ENCODE measurements at places on chromosomes 13 and 19.
A peak's percentile ranks its signal among the peaks of the same experiment; 100 is the strongest.

GRCh38 chr13:74574964-74575728 is 440.9 kb upstream of the KLF12 start:
- DNase-seq, result no peak

DNA sequence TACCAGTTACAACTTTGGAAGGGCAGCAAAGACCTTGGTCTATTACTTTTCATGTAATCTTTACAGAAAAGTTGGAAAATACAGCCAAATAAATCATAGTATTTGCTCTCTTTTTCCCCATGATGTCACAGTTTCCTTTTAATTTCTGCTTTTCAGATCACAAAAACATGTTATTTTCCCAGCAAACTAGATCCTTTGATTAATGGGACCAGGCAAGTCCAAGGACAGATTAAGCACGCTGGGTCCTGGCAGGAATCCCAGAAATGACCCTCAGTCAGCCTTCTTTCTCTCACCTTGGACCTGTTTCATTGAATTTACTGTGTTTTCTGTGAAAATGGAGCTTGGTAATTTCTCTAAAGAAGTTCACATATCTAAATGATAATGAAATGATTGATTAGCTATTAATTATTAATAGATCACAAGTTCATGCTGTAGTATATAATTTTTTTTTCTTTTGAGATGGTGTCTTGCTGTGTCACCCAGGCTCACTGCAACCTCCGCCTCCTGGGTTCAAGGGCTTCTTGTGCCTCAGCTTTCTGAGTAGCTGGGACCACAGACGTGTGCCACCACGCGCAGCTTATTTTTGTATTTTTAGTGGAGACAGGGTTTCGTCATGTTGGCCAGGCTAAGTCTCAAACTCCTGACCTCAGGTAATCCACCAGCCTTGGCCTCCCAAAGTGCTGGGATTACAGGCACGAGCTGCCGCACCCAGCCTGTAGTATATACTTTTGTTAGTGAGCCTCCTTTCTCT is 16.0 kb downstream of the SPATA13 start:
- no peak for DNase-seq

DNA sequence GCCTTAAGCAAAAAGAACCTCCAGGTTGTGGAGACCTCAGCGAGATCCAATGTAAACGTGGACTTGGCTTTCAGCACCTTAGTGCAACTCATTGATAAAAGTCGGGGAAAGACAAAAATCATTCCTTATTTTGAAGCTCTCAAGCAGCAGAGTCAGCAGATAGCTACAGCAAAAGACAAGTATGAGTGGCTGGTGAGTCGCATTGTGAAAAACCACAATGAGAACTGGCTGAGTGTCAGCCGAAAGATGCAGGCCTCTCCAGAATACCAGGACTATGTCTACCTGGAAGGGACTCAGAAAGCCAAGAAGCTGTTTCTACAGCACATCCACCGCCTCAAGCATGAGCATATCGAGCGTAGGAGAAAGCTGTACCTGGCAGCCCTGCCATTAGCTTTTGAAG is 58.5 kb downstream of the ARHGAP35 start:
- DNase-seq, result no peak

DNA sequence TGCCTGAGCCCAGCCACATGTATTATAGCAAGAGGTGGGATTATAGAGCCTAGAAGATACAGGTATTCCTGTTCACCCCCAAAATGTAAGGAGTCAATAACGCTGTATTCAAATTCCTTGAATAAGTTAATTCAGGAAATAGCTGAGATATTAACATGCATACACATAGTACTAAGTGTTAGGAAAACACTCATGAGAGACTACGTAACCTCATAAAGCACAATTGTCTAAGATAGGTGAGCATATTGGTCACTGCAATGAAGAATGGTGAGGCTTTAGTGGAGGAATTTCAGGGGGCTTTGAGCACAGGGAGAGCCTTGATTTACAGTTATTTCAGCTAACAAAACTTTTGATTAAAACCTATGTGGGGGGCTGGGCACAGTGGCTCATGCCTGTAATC is 161.6 kb downstream of the LMO7 start:
- DNase-seq, result no peak

GRCh38 chr13:77207943-77208342 is 119.0 kb downstream of the MYCBP2 start:
- peak; percentile 82 for DNase-seq

DNA sequence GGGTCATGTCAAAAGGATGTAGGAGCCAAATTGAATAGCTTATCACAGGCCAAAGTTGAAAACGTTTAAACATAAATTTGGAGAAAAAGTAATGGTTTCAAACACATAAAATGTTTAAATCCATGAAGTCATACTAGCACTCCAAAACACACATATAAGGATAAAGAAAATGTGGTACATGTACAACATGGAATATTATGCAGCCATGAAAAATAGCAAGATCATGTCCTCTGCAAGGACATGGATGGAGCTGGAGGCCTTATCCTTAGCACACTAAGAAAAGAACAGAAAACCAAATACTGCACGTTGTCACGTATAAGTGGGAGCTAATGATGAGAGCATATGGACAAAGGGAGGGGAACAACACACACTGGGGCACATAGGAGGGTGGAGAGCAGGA is 911.7 kb upstream of the PCDH20 start:
- no peak for DNase-seq

GRCh38 chr19:58009666-58010301 is 7.2 kb upstream of the ZNF606 start:
- peak; percentile 86 for DNase-seq

GRCh38 chr13:31310786-31311185 is 111.0 kb downstream of the B3GLCT start:
- DNase-seq, result peak; percentile 65

DNA sequence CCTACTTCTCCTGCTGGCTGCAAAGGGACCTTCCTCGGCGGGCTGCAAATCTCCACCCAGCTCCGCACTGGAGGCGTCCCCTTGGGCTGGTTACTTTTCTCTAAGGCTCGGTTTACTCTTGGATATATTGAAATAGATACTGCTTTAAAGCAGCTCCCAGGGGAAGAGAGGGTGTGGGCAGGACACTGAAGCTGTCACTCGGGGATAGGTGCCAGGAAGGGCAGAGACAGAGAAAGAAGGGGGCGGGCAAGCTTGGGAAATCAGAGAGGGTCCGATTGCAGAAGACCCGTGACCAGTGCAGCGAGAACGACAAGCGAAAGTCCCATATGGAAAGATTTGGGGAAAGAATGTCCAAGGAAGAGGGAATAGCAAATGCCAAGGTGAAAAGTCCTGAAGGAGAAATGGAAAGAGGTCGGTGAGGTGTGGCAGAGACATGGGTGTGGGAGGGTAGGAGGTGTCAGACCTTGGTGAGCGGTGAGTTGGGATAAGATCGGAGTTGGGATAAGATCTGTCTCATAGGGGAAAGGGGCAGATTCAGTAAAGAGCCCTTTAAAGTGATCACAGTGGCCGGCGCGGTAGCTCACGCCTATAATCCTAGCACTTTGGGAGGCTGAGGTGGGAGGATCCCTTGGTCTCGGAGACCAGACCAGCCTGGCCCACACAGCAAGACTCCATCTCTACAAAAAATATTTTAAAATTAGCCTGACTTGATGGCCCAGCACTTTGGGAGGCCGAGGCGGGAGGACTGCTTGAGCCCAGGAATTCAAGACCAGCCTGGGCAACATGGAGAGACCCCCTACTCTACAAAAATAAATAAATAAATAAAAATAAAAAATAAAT is 618 bp downstream of the THSD8 start:
- DNase-seq, result no peak

- DNase-seq, result no peak
These were observed 25.7 kb downstream of the UGGT2 start for GRCh38 chr13:96027496-96027895.

DNA sequence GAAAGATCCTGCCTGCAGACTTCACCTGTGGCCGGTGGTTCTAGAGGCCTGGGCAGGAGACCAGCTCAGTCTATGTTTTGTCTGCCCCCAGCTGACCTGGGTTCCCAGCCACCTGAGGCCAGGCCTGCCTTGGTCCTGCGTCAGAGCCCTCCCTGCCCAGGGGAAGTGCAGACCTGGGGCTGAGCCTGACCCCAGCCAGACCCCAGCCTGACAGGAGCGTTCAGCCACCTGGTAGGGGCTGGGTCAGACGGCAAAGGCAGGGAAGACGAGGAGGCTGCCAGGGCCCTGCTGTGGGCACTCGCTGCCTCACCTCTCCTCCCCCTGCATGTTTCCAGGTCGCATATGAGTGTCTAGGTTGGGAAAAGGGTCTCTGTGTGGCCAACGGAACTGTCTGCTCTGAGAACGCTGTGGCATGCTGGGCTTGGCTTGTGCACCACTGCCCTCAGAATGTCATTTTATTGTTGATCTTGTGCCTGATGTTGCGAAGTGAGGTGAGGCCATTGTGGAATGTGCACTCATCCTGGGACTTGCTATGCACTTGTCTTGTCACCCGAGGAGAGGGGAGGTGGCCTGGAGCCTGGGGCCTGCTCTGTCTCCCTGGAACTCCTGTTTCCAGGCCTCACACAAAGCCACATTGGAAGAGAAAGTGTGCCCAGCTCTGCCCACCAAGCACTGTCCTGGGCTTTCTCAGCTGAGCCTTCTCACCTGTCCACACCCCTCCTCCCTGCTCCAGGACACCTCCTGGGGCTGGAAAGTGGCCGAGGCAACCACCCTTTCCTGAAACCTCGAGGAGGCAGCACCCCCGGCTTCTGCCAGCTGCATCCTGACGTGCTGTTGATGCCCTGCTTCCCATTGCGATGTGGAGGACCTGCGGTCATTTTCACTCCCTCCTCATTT is 15.2 kb upstream of the MCF2L start:
- no peak for DNase-seq

DNA sequence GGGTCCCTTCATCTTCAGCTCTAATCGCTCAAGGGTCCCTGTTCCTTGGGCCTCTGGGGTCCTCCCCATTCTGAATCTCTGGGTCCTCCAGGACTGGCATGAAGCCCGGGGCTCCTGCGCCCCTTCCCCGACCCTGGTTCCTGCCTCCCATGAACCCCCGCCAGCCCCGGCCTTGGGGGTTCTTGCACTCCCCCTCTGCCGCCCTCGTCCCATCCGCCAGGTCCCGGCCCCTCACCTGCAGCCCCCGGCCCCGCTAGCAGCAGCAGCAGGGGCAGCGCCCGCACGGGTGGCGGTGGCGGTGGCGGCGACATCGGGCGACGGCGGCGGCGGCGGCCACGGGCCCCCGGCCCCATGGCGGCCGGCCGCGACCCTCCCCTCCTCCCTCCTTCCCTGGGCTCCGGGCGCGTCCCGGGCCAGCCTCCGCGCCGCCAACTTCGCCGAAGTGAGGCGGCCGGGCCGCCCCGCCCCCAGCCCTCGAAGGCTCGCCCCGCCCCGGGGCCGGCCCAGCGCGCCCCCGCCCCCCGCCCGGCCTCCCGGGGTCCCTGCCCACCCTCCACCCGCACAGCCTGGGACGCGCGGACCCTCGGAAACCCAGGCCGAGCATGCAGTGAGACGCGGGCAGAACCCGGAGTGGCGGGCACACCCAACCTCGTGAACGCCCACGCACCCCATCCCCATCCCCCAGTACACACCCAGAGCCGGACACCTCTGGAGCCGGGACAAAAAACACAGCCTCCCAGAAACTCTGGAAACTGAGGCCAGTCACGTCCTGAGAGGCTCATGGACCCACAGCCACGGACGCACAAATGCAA is at the start of gene NOTCH3:
Gene NOTCH3, minus strand, starts transcription at position 443 of the 812 bp plus-strand sequence. Its CDS starts 90 bp downstream, at position 353.
- DNase-seq, result no peak

- peak; percentile 99 for DNase-seq
These were observed 21.2 kb downstream of the PCID2 start for GRCh38 chr13:113187263-113187669.

DNA sequence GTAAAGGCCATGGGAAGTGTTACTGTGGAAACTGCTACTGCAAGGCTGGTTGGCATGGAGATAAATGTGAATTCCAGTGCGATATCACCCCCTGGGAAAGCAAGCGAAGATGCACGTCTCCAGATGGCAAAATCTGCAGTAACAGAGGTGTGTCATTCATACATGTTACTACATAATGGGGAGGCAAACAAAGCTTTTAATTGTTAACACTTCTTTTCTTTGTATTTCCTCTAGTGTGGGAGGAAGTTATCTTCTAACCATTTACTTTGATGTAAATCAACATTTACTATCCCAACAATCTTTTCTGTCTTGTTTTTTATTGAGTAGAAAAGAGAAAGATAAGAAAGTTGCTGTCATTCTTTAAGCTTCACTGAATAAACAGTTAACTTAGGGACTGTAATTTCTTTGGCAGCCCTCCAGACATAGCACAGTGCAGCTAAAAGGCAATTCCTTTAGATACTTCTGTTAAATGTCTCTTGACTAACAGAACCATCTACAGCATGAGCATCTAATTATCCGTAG is 126.9 kb downstream of the ITGBL1 start:
- DNase-seq, result no peak

DNA sequence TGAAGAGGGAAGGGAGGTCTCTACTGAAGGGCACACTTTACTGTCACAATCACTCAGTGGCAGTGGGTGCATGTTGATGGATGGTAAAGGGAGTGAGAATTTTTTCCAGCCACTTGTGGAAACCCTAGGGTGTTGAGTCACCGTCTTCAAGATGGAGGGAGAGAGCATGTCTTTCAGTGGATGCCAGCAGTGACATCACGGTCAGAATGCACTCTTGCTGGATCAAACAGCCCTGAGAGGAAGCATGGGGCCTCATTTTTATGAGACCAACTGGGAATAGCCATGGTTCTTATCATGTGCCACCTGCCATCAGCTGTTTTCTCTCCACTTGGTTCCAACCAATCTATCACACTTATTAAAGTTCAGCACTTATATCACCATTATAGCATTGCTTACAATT is 182.5 kb downstream of the KCNRG start:
- DNase-seq, result no peak

- DNase-seq, result no peak
These were observed 306.5 kb downstream of the KCTD12 start for GRCh38 chr13:76579701-76580100.

GRCh38 chr13:71775966-71776365 is 91.0 kb downstream of the DACH1 start:
- no peak for DNase-seq

DNA sequence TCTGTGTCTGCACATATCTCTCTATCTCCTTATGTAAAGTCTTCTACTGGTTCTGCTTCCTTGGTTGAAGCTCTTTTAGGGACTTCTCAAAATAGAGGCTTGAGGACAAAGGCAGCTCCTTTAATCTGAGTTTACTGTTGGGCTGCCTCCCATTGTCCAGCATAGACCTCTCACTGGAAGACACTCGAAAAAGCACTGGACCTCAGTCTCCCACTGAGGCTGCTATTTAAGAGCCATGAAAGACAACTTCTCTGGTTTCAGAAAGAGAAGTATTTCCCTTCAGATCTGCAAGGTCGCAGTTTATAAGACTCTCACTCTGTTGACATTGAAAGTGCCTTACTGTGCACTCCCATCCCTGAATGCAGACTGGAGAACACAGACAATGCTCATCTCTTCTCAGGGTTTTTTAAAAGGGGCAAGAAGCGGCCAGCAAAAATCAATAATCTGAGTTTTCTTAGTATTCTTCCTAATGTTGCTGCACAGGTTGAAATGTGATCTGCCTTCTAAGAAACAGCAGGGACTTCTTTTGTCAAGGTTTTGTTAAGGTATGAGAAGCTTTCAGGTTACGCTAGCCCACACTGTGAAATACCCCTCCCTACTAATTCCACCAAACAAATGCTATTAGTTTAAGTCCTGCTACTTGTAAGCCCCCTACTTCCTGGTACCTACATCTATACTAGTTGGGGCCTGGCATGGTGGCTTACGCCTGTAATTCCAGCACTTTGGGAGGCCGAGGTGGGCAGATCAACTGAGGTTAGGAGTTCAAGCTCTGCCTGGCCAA is 450.0 kb upstream of the SLC10A2 start:
- no peak for DNase-seq

- no peak for DNase-seq
These were observed 8.2 kb downstream of the IL4I1 start for GRCh38 chr19:49888510-49888824.

- no peak for DNase-seq
These were observed 75.6 kb upstream of the RFC3 start for GRCh38 chr13:33742321-33742720.

Data from foreskin keratinocyte (primary cell).